Muscle of leg (tissue), 16 donors: ENCODE measurements at places on chromosomes 1 and 21. TPM values are rescaled to one million over a fixed set of nuclear protein-coding genes. Genes with fewer than 3 reads are reported as not detected.

DNA sequence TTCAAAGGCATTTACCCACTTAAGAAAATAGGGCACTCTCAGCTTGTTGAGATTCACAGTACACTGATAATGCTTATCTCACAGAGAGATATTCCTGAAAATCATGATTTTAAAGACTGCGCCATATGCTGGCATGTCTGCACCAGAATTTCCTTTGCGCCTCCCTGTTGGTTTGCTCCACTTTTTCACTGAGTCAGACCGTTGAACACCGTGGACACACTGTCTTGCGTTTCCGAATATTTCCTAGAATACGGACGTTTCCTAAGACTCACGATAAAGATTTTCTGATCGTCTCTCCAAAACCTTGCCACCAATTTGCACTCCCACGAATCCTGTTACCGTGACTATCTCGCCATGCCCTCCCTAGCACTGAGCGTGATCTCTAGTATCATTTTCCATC lies 497 bp upstream of the C1orf115 start:
- DNase-seq: no peak

DNA sequence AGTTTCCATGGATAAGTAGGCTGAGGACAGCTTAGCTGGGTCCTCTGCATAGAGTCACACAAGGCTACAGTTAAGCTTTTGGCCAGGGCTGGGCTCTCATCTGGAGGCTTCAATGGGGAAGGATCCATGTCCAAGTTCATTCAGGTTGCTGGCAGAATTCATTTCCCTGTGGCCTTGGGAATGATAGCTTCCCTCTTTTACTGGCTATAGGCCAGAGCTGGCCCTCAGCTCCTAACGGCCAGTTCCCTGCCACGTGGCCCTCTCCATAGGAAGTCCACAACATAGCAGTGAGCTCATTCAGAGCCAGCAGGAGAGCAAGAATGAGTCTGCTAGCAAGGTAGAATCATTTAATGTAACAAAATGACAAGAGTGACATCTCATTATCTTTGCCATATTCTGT lies 15.1 kb upstream of the PODN start:
- peak; percentile 63 for DNase-seq

DNA sequence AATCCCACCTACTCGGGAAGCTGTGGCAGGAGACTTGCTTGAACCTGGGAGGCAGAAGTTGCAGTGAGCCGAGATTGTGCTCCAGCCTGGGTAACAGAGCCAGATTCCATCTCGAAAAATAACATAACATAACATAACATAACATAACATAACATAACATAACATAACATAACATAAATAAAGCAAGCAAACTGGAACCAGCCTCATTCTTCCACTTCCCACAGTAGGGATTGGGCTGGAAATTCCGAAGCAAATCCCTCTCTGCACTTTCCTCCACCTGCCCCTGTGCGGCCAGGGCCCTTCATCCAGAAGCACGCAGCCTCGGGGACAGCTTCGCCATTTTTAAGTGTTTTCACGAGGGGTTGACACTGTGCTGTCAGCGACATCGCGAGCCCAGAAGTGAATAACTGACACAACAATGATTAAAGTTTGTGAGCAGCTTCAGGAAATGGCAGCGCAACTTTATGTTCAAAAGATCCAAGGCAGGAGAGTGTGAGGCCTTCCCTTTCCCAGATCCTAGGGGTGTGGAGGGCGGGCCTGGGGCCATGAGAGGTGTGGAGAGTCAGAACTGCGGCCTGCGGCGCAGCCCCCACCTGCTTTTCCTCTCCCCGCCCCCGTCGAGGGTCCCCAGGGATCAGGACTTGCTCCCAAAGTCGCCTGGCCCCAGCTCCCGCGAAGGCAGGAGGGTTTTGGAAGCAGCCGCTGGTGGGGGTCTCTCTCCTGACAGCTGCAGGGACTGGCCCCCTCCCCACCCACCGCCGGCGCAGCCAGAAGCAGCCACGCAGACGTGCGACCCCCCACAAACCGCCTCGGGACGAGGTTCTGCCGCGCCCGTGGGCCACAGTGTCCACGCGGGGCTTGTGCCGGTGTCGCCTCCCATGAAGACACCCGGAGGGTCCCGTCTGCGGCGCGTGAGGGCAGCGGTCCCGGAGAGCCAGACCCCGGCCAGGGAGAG lies 651 bp upstream of the GABRD start:
- no peak for DNase-seq

Gene AMPD1
- total RNA-seq: 49.3 TPM
